Breast epithelium (tissue), 4 donors: ENCODE measurements at places on chromosomes 3 and 15.

DNA sequence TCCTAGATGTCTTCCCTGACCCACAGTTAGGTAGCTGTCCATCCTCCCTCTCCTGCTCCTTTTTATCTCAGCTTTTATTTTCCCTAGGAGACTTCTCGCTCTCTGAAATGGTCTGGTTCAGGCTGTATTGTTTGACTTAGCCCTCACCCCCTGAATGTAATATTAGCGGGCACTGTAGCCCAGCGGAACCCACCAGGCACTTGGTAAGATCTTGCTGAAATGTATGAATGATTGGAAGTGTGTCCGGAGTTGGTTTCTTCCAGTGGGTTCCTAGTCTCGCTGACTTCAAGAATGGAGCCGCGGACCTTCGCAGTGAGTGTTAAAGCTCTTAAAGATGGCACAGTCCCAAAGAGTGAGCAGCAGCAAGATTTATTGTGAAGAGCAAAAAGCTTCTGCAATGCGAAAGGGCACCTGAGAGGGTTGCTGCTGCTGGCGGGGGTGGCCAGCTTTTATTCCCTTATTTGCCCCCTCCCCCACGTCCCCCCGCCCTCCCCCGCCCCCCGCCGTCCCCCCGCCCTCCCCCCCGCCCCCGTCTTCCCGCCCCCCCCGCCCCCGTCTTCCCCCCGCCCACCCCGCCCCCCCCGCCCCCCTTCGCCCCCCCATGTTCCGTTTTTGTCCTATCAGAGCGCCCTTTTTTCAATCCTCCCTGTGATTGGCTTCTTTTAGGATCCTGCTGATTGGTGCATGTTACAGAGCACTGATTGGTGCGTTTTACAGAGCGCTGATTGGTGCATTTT lies 694 bp upstream of the EEFSEC start:
- DNase-seq, result no peak

DNA sequence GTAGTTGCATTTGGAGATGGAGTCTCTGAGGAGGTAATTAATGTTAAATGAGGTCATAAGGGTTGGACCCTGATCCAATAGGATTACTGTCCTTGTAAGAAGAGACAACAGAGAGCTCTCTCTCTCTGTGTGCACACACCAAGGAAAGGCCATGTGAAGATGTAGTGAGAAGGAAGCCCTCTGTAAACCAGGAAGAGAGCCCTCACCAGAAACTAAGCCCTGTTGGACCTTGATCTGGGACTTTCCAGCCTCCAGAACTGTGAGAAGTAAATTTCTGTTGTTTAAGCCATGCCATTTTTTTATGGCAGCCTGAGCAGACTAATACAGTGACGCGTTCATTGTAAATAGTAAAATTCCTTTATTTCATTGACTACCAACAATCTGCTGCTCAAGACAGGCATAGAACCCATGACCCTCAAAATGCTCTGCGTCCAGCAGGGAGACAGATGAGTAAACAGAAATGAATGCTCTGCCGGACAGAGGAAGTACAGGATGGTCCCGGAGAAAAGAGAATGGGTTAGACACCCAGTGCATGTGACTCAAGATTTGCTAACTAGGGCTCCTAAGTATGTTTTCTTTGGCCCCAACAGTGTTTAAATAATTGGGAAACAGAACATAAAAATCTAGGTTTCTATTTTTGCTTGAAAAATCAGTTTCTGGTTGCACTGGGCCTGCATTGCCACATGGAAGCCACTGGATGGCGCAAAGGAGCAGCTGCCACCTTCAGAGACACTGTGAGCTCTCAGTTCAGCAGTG lies 37.9 kb upstream of the TNFAIP8L3 start:
- no peak for DNase-seq

DNA sequence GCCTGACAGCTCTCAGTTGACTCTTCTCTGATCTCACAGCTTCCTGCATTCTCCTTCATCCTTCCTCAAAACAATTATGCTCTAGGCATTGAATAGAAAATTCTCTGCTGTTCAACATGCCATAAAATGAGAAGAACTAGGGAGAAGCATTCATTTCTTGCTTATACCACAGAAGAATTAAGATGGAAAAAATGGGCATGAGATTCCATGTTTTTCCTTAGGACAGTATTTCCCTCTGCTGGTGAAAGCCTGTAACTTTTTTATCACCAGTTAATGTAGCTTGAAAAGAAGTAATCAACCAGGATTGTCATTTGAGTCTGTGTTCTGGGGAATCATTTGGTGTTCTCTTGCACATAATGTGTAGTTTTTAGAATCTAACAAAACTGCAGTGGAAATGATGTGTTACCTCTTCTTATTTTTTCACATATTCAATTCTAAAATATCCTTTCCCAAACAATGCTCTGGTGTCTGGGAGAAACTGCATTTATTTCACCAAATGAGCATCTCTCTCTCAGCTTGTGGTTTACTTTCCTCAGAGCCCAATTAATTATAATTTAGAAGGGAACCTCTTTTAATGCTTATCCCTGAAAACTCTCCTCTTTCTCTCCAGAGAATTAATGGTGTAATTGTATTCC lies 92.8 kb upstream of the DCBLD2 start:
- no peak for DNase-seq

- DNase-seq, result no peak
Observed at GRCh38 chr3:121557426-121557934, 10.3 kb upstream of the ARGFX start.

DNA sequence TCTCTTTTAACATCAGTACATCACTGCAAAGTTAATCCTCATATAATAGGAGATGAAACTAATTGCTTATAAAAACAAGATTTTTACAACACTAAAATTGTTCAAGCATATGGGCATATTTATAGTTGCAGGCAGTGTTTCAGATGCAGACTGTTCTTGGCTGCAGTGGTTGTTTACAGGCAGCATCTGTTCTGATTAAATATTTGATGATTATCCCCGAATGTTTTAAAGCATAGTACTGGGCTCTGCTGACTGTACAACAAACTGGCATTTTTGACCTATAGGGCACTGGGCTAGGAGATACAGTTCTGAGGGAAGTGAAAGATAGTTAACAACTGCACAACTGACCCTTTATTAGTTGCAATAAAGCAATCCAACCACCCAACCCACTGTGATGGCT lies 113.6 kb downstream of the UBE3A start:
- DNase-seq, result no peak

DNA sequence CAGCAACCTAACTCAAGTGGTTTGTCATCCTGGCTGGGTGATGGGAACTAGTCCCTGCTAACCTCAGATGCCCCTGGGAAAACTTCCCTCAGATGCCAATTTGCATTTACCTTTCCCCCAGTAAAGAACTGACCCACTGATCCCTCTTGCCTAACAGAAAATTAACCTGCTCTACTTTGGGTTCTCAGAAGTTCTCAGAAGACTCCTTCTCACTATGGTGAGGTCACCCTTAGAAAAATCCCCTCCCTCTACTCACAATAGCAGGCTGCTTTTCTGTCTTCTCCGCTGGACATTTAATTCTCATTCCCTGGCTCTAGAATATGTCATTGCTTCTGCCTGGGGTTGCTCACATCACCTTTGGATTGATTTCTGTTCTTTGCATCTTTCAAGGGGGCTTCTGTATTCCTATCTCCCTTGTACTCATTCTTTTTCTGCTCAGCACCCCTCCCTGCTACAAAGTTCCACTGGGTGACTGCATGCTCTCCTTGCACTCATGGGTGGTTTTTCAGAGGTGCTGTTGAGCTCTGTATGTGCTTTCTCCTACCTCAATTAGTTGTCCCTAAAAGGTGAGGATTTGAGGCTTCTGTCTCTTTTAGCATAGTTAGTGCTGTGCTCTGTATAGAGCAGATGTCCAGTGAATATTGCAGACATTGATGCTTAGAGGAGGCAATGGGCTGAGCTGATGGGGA lies 869 bp downstream of the PLA1A start:
- no peak for DNase-seq

DNA sequence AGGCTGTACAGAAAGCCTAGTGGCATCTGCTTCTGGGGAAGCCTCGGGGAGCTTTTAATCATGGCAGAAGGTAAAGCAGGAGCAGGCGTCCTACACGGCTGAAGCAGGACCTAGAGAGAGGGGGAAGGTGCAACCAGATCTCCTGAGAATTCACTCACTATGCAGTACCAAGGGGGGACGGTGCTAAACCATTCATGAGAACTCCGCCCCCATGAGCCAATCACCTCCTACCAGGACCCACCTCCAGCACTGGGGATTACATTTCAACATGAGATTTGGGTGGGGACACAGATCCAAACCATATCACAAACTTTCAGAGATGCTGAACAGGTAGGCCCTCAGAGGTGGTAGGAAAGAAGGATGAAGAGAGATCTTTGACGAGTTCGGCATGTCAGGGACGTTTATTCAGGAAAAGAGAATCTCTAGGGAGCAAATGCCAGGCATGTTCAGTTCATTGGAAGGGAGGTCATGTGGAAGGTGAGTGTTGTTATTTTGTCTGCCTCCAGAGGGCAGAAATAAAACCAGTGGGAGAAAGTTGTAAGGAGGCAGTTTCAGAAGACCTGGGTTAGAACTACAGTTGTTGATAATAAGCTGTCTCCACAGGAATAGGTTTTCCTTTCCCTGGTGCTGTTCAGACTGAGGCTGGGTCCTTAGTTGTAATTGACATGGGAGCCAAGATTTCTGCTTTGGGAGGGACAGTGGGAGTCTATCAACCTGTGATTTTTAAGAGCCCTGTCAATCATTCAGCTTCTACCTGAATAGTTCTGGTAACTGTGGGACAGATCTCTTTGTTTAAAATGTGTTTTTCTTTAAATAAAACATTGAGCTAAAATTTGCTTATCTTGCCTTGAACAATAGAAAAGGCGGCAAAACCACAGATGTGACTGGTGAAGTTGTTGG lies 4.3 kb upstream of the FNDC3B start:
- no peak for DNase-seq

- DNase-seq, result no peak
Observed at GRCh38 chr3:121970047-121970446, 52.0 kb downstream of the ILDR1 start.

- no peak for DNase-seq
Observed at GRCh38 chr15:35725353-35725752, 179.4 kb upstream of the DPH6 start.

GRCh38 chr15:25770031-25770430 lies 93.1 kb downstream of the ATP10A start:
- DNase-seq, result no peak

GRCh38 chr15:63371297-63371918 lies 10.2 kb downstream of the CA12 start:
- DNase-seq, result no peak

- no peak for DNase-seq
Observed at GRCh38 chr3:20462723-20463122, 276.7 kb upstream of the SGO1 start.

DNA sequence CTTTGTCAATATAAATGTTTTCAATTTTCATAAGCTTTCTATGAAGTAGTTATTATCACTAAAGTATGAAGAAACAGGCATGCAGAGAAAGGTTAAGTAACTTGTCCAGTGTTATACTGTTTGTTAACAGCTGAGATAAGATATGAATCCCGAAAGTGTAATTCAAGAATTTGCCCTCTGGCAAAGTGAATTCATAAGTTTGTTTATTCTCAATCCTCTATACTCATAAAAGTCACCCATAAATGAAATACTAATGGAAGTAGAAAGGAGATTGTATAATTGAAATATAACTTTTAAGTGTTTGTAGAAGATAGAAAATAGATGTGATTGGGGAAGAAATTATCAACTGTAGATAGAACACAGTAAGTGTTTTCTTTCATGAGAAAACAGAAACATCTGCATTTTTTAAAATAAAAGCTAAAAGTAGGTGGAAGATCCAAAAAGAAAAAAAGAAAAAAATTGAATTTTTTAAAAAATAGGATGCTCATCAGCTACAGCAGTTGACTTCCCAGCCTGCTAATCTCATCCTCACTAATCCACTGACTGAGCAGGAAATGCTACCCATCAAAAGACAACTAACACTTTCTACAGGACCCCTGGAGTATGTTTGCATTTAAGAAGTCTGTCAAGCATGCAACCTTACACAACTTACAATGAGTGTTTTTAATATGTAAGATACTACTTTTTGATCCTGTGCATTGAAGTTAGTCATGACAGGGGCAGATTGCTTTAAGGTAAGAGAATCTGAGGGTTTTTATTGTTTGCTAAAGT lies 878.1 kb downstream of the SI start:
- DNase-seq, result no peak

- no peak for DNase-seq
Observed at GRCh38 chr3:190051641-190052040, 69.1 kb downstream of the P3H2 start.

GRCh38 chr3:10669490-10670048 lies 146.5 kb upstream of the SLC6A11 start:
- DNase-seq, result no peak

- DNase-seq, result no peak
Observed at GRCh38 chr3:9630550-9631139, 18.7 kb upstream of the MTMR14 start.

GRCh38 chr3:195407531-195408409 lies 35.0 kb downstream of the ACAP2 start:
- DNase-seq, result no peak

DNA sequence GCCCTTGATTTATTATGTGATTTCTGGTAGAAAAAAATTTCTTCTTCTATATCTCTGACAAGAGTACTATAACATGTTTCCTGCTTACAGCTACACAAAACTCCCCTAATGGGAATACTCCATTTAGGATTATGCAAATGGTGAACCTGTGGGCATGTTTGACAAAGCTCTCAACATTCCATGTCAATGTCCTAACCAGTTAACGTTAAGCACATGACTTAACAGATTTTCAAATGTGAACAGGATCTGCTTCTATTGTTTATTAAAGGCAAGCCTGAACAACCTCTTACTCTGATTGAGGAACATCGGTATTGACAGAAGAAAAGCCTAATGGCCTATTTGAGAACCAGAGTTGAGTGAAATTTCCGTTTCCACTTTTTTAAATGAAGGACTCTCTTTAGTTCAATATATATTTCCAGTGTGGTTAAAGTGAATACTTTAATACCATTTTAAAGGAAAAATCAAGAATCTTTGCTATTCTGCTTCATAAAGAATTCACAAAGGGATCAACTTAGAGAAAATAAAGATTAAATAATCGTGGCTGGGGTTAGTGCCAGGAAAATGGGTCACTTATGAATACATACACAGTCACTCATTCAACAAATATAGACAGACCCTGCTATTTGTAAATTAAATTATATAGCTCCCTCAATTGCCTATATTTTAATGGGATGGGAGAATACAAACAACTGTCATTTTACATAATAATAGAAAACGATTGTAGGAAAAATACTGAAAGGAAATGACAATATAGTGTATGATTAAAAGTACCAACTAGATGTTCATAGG lies 300.3 kb upstream of the CBLB start:
- DNase-seq, result no peak

DNA sequence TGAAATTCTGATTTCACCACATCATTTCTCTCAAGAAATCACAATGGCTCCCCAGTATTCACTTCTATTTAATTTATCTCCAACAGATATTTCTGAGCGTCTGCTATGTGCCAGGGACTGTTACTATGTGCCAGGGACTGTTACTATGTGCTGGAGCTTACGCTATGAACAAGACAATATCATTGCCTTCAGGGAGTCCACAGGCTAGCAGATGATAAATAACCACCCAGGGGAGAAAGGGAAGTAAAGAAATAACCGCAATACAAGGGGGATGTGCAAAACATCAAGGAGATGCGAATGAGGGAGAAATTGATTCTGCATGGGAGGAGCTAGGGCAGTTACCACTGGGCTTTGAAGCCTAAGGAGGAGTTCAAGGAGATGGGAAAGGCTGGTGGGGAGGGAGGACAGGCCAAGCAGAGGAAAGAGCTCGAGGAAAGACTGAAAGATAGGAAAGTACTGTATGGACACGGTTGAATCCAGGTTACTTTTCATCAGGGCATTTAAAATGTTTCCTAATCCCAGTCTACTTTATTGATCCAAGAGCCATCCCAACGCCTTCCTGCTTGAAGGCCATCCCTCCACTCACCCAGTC lies 2.5 kb downstream of the THSD4 start:
- DNase-seq, result no peak

GRCh38 chr3:42539871-42540714 lies 37.6 kb downstream of the VIPR1 start:
- DNase-seq, result peak; percentile 84
